ENCODE measurements at places on chromosomes 1 and 21.

DNA sequence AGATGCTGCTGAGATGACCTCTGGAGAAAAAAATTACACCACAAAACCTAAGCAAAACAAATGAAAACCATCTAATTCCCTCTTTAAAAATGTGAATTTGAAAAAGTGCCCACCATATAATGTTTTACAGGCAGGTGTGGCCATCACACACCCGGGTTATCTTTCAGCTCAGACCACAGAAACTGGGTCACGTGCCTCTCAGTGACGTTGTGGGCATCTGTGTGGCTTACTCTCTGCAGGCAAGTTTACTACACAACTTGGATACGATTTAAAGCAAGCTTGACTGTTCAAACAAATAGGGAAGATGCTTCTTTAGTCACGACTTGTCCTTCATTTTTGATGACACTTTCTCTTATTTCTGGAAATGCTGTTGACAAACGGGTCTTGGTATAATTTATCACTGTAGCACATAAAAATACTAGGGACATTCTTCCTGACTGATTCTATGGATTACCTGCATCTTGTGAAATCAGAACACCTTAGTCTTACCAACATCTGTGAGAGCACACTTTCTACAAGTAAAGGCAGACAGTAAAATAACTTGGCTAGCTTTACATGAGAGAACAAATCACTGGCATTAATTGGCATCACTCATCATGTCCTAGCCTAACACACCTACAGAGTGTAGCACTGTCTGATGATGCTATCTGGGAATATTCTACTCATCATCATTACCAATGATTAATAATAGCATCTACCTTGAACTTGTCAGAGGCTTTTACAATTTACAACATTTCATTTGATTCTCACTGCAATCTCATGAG lies 89.3 kb upstream of the EDEM3 start:
- no peak for DNase-seq

GRCh38 chr1:151165281-151165737 lies 393 bp downstream of the LYSMD1 start:
- no peak for DNase-seq

- no peak for DNase-seq
Measured at GRCh38 chr21:36030581-36031189, 29.6 kb downstream of the SETD4 start.

DNA sequence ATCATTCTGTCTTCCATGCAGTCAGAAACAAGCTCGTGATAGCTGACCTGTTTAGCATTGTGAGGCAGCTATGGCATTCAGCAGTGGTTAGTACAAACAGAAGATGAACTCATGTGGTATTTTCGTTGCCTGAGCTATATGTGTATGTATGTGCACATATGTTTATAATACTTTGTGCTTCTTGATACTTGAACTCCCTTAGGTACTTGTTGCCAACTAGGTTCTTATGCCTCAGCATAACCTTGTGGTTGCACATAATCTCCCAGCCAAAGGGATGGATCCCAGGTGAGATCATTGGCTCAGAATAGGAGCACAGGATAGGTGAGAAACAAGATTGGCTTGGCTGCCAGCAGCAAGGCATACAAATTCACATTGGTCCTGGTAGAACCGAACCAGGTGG lies 86.1 kb downstream of the VPS26C start:
- no peak for DNase-seq

DNA sequence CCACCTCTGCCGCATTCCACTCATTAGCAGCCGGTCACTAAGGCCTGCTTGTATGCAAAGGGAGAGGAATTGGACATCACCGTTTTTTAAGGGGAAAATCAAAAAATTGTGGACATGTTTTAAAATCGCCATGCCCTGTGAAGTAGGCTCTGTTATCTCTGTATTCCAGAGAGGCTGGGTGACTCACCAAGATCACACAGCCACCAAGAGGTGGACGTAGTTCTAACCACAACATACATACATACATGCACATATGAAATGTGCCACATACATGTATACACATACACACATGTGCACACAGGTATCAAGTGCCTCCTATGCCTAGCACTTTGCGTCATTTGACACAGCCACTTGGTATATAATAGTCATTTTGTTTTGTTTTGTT lies 16.0 kb upstream of the ZSCAN20 start:
- DNase-seq, result no peak

Measured in stimulated activated CD4-positive, alpha-beta T cell treated with anti-CD3 and anti-CD28 coated beads, TNF-alpha, amount 100 ng/mL, for 1 hour (primary cell).